ENCODE measurements at places on chromosomes 4 and X. TPM values are rescaled to one million over a fixed set of nuclear protein-coding genes. Genes with fewer than 3 reads are reported as not detected.

GRCh38 chr4:78710536-78710935 is 65.6 kb upstream of the BMP2K start:
- DNase-seq, result no peak

DNA sequence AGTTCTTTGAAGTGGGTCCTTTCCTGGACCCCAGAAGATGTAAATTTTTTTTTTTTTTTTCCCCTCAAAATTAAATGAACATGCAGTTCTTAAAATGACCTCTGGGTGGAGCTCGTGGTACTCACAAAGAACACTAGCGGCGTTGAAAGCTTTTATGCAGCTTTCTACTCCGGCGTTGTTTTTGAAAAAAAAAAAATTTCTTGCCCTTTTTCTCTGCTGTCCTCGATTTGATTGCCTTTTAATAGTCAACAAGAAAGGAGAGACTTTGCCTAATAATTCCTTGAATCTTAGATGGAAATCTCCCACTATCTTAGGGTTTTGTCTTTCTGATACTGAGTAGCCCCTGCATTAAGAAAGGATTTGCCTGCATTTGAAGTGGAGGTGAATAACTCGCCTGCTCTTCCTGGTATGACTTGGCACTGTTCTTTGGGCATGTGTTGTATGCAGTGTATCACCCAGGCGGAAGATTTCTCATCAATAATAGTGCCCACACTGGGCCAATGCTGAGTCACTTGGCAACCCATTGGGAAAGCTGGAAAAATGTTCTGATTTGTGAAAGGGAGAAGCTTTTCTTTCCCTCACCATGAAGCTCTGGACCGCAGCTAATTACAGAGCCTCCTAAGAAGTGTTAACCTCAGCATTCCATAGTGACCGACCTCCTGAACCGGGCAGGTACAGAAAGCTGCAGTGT is 104.0 kb downstream of the PHEX start:
- DNase-seq, result no peak

The TEX11 gene
- not detected for total RNA-seq

The NPNT gene
- total RNA-seq, result 0.71 TPM
